ENCODE measurements at places on chromosomes 2 and 18.

- no peak for DNase-seq
Observed at GRCh38 chr18:34809451-34810072, 99.5 kb downstream of the DTNA start.

GRCh38 chr18:49726675-49726963 is 86.7 kb downstream of the ACAA2 start:
- DNase-seq, result no peak

DNA sequence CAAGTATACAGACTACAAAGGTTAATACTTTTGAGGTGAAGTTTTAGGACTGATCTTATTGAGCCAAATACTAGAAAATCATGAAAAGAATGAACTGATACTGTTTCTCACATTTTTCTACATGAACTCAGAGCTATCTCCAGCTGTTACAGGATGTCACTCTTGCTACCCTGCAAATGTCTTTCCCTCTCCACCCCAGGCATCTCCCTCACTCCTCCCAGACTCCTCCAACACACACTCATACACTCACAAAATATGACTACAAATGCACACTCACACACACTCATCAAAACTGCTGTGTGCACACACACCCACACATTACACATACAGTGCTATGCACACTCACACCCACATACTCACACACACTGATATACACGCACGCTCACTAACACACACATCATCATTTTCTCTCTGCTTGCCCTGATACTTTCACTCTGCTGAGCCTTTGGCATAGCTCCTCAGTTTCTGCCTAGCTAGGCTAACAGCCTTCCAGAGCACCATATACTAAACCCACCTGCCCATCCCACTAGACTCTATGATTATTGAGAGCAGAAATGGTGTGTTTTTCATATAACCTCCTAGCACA is 273.3 kb downstream of the CD226 start:
- no peak for DNase-seq

DNA sequence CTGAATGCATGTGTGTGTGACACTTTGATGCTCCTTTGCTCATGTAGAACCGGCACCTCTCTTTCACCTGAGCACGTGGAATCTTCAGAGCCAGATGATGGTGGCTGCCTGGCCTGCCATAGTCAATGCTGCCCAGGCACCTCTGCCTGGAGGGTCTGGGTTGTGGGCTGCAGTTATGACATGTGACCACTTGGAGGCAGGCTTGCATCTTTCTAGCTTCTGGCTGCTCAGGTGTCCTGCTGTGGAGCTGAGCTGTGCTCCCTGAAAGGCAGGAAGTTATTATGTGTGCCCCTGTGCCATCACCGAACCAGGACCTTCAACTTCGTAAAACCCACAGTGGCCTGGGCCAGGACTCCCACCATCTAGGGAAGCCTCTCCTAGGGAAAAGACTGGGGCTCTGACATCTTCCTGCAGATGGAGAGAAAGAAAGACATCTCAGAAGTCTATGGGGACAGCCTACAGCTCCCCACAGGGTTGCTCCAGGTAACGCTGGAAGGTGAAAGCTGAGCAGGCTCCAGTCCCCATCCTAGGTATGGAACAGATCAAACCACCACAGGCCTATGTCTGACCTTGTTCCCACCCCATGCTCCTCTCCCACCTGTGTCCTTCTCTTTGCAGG is 30.2 kb downstream of the PSD4 start:
- DNase-seq, result peak; percentile 78

DNA sequence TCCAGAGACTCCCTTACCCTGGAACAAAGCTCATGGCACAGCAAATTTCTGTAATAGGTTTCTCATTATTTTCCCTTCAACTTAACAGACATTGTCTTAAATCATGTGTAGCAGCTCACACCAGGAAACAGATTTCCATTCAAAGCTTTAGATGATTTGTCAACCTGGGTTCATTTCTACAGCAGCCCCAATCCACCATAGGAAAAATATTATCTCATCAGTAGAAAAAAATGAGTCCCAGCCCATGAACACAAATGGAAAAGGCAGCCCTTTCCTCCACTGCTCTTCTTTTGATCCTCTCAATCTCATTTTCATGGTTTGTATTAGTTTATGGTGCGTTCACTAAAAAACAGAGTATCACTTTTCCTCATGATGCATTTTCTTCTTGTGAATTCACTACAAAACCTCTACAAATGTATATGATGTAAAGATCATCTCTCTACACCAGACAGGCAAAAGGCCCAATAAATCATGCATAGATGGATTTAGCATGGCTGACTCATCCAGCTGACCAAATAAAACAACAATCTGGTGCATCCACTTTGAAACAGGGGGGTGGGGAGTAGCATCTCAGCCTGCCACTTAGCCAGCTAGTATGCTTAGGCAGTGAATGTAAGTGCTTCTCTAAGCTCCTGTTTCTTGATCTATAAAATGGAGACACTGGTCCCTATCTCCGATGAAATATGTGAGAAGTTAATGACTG is 78.6 kb downstream of the SATB2 start:
- no peak for DNase-seq

DNA sequence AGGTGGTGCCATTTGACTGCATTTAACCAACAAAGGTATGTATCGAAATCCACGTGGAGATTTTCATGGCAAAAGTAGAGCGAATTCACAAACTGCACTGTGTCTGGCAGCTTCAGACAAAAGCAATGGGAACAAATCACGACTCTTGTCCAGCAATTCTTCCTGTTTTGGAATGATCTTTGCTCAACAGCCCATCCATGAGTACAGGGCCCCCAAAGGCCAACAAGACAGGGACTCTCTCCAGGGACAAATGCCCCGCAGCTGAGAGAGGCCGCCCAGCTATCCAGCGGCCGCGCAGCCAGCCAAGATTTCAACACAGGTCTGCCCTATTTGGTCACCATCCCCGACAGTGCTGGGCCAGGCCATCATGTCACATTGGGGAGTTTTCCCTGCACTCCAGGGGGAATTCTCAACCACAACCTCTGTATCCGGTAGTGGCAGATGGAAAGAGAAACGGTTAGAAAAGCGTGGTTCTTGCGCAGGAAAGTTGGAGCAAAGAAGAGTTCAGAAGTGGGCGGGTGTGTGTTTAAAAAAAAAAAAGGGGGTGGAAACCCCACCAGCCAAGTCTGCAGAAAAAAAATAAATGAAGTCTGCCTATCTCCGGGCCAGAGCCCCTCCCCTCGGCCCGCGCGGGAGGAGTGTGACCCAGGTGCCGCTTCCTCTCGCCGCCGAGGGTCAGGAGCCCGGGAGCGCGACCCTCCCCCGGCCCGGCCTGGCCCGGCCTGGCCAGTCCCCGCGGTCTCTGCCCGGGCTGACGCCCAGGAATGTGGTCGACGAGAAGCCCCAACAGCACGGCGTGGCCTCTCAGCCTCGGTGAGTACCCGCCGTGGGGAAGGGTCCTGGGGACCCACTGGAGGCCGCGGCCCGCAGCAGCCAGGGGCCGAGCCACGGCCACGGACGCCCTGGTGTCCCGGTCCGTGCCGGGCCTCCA is at the start of gene GYPC:
Gene GYPC, plus strand, starts transcription at position 659 of the 931 bp plus-strand sequence. Its CDS starts 106 bp downstream, at position 765.
- peak; percentile 47 for DNase-seq

DNA sequence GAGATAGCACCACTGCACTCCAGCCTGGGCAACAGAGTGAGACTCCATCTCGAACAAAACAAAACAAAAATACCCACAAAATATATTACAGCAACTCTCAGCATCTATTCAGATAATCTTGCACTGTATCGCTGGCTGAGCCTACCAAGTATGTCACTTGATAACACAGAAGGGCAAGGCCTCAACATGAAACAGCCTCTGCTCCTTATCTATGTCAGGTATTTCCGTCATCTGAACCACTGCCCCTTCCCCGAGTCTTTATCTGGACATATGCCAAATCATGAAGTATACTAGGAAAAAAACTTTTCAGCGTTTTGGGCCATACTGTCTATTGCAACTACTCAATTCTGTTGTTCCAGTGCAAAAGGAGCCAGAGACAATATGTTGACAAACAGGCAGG is 17.7 kb downstream of the PDIA6 start:
- DNase-seq, result no peak

DNA sequence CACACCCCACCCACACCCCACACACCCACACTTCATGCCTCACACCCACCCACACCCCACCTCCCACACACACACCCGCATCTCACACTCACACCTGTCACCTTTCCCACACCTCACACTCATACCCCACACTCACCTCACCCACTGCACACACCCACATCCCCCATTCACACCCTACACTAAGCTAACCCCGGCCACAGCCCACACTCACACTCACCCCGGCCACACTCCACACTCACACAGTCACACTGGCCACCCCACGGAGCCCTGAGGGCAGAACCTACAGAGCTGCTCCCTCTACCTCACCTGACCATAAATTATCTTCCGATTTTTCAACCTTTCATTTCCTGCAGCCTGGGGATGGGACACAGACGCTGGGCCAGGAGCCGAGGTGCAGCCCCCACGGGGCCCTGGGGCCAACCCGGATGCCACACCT is 241.3 kb downstream of the HDAC4 start:
- DNase-seq, result no peak

- DNase-seq, result no peak
Observed at GRCh38 chr2:120647487-120647886, 88.2 kb upstream of the GLI2 start.

DNA sequence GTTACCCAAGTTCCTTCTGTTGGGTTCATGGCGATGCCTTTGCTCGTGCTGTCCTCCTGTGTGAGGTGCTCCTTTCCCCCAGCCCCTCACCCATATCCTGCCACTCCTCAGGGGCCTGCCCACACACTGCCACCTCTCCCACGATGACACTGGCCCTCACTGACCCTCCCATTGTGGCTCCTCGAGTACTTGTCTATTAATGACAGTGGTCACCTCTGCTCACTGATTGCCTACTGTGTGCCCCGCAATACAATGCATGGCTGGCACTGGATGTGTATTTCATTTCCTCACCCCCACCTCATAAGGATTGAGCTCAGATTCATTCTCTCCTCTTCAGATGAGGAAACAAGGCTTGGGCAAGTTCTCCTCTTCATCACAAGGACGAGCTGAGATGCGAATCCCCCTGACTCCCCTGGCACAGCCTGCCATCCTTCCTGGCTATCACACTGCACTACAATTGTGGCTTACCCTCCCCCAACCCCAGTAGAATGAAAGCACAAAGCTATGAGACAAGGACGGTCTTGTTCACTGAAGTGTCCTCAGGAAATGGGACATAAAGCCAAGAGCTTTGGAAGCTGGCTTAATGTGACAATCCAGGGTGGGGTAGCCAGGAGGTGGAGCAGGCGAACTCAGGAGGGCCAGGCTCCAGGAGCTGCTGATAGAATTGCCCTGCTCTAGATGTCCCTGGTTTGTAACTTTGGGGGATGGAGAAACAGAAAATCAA is 93.9 kb upstream of the RAB12 start:
- DNase-seq, result no peak

- DNase-seq, result no peak
Observed at GRCh38 chr2:45714679-45715078, 63.2 kb downstream of the PRKCE start.

DNA sequence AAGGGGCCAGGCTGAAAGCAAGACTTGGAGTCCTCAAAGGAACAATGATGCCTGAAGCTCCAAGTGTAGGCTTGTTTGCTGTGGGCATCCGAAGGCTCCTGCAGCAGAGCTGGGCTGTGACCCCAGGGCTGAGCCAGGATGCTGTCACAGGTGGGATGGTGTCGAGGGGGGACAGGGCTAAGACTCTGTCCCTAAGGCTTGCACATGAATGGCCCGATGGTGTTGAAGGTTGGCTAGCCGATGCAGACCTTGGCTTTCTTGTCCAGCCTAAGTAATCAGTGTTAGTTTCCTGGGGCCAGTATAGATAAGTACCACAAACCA is 251.0 kb downstream of the NDUFA10 start:
- DNase-seq, result peak; percentile 40

DNA sequence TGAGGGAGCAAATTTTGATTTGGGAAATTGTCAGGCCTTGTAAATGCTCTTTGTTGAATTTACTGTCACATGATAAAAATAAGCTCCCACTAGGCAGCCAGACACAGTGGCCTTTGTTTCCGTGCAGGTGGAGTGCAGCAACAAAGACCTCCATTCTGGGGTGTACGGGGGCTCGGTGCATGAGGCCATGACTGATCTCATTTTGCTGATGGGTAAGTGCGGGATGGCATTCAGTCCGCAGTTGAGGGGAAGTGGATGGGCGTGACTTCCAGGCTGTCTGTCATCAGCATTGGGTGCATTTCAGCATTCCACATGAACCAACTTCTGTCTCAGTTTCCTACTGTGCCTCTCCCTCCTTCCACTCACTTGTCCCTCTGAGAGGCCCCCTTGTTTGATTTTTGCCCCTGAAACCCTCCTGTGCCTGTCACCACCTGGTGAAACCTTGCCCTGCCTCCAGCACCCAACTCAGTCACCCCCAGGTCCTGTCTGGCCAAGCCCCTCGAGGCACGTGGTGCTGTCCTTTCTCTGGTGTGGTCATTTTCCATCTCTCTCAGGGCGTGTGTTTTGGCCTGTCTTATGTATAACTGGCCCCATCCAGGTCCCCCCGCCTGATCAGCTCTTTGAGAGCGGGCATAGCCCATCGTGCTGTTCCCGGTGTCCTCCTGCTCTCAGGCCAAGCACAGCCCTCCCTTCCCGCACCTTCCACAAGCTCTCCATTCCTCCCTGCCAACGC is 16.3 kb downstream of the CNDP2 start:
- no peak for DNase-seq

DNA sequence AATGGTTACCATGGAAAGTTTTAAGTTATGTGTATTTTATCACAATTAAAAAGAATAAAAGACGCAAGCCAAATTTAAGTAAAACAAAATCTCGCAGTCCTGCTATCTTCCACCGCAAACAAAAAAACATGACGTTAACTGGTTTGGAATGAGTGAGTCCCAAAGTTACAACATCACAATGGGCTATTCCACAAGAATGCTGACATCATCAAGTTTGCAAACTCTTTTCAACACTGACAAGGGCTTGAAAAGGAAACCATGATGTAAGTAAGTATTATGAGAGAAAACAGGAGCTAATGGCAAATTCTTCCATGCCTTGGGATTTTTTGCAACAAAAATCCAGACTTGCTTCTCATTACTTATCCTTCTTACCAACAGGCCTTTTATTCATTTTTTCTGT is 31.1 kb downstream of the SIGLEC15 start:
- no peak for DNase-seq

DNA sequence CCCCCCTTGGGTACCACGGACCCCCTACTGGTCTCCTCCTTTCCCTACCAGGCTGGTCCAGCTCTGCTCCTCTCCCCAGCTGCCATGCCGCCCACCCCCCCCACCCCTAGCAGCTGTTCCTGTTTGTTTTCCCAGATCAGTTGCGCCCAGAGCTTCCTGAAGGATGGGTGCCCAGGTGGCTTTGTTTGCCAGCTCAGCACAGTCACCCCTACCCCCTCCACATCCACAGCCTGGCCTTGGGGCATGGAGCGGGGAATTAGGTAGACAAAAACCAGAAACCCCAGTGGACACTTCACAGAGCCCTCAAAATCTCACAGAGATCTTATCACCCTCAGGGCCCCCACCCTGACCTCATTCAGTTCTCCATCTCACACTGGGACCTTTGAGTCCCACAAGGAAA is 3.7 kb upstream of the CRYBA2 start:
- DNase-seq, result no peak

GRCh38 chr2:164824872-164825271 is 16.8 kb downstream of the COBLL1 start:
- no peak for DNase-seq

All from CD8-positive, alpha-beta memory T cell (primary cell).